Stimulated activated CD8-positive, alpha-beta memory T cell treated with anti-CD3 and anti-CD28 coated beads, Interleukin-2, amount 100 ng/mL, for 1 hour (primary cell): ENCODE measurements at places on chromosomes 3 and 15.
A peak's percentile ranks its signal among the peaks of the same experiment; 100 is the strongest.

DNA sequence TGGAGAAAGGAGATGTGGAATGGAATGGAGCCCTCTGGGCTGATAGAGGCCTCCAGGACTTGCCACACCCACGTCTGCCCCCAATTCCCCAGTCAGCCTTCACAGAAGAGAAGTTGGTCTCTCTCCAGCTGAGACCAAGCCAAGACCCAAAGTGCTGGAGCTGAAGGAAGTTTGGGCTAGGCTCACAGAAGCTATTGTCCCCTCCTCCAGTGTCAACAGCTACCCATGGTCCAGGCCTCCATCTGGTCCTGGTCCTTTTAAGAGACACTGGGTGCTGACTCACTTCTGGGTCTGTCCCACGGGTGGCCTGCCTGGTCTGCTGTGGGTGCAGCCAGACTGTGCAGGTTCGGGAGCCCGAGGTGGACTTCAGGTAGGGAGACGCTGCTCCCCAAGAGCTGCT lies 179.8 kb downstream of the APBA2 start:
- no peak for DNase-seq

GRCh38 chr15:39624806-39625205 lies 43.9 kb downstream of the THBS1 start:
- peak; percentile 28 for DNase-seq

GRCh38 chr3:112167758-112168157 lies 34.7 kb upstream of the GCSAM start:
- DNase-seq = no peak

DNA sequence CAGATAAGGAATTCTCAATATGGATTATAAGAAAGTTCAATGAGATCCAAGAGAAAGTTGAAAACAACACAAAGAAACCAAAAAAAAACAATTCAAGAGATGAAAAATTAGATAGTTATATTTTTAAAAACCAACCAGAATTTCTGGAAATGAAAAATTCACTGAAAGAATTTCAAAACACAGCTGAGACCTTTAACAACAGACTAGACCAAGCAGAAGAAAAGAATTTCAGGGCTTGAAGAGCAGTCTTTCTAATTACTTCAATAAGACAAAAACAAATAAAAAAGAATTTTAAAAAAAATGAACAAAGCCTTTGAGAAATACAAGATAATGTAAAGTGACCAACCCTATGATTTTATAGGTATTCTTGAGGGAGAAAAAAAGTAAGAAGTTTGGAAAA lies 155.4 kb downstream of the ZMAT3 start:
- no peak for DNase-seq

GRCh38 chr3:71088019-71088708 lies 495.4 kb downstream of the FOXP1 start:
- DNase-seq = no peak

DNA sequence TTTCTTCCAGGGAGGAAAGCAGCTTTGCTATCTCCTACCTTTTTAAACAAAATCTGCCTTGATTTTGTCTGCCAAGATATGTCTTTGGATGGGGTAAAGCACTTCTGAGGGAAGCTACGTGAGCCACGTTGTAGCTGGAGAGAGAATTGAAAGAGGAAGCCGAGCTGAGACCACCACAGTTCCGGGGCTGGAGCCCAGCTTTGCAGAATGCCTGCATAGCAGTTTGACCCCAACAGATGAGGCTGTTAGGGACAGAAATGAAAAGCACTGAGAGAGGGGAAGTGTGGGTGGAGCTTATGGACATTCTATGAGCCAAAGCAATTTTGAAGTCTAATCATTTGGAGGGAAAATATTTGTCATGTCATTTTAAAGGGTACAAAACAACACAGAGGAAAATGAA lies 45.4 kb downstream of the LIPC start:
- DNase-seq = no peak

- no peak for DNase-seq
Measured at GRCh38 chr3:120642368-120642948, 39.6 kb downstream of the HGD start.

DNA sequence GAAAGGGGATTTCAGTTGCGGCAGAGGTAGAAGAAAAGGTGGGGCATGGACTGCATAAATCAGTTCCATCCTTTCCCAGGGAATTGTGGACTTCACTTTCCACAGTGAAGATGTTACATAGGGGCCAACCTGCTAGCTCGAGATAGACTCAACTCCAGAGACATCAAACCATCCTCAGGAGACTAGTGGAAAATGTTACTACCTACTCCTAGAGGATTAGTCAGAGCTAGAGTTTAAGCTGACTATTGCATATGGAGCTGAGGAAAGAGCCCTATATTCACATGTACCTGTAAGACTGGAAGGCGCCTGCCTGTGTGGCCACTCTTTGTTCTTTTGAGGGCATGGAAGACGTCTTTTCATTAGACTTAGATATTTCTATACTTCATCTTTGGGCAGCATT lies 69.2 kb downstream of the KLHL25 start:
- no peak for DNase-seq

- no peak for DNase-seq
Measured at GRCh38 chr3:116083683-116084082, 361.6 kb downstream of the LSAMP start.

GRCh38 chr3:187709155-187709554 lies 6.8 kb upstream of the RTP2 start:
- DNase-seq = no peak

DNA sequence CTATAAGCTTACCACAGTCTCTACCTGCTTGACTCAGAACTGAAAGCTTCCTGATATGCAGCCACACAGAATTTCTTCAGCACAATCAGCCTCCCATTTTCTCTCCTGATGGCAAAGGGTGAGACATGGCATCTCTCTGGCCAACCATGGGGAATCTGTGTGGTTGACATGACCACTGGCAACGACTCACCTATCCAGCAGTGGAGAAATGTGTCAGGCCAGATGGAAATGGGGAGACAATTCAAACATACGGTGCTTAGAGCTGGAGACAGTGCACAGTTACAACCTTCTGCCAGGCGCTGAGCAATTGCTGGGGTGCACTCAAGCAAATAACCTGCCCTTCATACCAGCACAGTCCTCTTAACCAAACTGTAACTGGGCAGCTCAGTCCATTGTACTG lies 3.6 kb downstream of the ZNF385D start:
- no peak for DNase-seq

DNA sequence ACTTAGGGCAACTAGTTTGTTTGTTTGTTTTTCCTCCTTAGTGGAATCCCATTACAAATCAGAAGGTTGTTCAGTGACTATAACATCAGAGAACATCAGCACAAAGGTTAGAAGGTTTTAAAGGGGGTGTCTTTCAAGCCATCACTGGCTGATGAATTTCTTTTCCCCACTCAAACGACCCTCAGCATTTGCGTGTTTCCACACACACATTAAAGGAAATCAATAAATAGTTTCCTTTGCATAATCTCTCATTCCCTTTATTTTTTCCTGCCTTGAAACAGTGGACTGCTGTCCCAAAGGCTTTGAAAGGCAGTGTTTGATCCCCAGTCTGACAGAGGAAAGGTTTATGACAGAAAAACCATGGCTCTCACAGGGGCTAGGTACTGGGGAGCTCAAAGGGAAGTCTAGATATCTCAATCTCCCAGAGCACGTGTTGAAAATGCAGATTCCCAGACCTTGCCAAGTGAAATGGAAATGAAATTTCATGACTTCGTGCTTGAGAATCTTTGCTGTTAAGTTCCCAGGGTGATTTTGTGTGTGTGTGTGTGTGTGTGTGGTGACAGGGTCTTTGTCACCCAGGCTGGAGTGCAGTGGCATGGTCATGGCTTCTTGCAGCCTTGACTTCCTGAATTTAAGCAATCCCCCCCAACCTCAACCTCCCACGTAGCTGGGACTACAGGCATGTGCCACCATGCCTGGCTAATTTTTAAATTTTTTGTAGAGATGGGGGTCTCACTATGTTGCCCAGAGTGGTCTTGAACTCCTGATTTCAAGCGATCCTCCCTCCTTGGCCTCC lies 2.2 kb upstream of the INTS14 start:
- DNase-seq = no peak

GRCh38 chr15:97978401-97979139 lies 18.1 kb downstream of the ARRDC4 start:
- DNase-seq = no peak

GRCh38 chr3:10365316-10365715 lies 44.4 kb upstream of the SEC13 start:
- DNase-seq = no peak

DNA sequence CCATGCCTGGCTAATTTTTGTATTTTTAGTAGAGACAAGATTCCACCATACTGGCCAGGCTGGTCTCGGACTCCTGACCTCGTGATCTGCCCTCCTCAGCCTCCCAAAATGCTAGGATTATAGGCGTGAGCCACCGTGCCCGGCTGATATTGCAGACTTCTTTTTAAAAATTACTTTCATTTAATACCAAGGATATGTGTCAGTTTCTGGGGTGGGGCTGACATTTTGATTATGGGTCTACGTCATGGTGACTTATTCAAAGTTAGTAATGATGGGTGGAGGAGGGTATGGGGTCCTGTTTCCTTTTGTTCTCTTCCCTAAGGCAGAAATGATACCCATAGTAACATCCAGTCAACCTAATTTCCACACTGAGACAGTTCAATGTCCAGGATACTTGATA lies 34.7 kb downstream of the GBE1 start:
- no peak for DNase-seq

DNA sequence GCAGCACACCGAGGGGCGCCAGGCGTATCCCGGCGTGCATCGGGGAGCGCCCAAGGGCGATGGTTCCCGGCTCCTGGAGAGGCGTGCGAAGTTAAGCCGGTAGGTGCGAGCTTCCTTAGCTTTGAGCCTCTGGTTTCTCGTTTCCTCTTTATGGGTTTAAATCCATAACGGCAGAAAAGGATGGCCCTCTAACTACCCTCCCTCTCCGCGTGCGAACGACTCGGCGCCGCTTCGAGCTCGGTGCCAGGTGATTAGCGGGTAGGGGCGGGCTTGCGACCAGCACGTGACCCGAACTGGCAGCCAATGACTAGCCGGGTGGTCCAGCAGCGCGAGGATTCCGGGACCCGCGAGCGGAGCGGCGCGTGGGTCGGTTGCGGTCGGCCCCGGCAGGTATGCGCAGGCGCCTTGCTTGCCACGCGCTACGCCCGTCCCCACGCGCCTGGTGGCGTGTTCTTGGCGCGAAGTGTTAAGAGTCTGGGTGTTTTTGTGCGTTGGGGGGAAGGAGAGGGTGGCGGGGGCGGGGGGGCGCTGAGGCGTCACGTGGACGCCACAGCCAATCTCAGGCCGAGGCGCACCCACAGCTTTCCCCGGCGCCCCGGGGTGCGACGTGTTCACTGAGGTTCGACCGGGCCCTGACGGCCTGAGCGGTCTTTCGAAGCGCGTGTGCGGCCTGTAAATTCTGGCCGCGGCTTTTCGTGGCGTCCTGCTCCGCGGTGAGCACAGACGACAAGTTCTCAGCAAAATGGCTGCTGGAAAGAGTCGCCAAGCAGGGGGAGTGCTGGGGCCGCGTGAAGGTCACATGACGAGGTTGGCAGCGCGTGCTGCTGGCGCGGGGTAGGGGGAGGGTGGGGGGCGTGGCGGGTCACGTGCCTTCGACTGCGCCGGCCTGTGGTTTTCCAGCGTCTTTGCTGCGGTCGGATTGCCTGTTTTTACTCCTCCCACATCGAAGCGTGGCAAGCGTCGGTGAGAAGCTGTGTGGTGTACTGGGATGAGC lies 38.7 kb upstream of the MGA start:
- peak; percentile 63 for DNase-seq

- no peak for DNase-seq
Measured at GRCh38 chr3:66083784-66084213, 45.1 kb upstream of the MAGI1 start.

- peak; percentile 69 for DNase-seq
Measured at GRCh38 chr3:17151598-17152373, 267.0 kb downstream of the PLCL2 start.
